COR-L47 (cell line): ENCODE measurements at places on chromosomes 7 and 10.

GRCh38 chr7:104123786-104124185, 84.0 kb downstream of the ORC5 start:
- no peak for DNase-seq

GRCh38 chr10:64503429-64503828, 982.2 kb downstream of the REEP3 start:
- DNase-seq, result no peak

DNA sequence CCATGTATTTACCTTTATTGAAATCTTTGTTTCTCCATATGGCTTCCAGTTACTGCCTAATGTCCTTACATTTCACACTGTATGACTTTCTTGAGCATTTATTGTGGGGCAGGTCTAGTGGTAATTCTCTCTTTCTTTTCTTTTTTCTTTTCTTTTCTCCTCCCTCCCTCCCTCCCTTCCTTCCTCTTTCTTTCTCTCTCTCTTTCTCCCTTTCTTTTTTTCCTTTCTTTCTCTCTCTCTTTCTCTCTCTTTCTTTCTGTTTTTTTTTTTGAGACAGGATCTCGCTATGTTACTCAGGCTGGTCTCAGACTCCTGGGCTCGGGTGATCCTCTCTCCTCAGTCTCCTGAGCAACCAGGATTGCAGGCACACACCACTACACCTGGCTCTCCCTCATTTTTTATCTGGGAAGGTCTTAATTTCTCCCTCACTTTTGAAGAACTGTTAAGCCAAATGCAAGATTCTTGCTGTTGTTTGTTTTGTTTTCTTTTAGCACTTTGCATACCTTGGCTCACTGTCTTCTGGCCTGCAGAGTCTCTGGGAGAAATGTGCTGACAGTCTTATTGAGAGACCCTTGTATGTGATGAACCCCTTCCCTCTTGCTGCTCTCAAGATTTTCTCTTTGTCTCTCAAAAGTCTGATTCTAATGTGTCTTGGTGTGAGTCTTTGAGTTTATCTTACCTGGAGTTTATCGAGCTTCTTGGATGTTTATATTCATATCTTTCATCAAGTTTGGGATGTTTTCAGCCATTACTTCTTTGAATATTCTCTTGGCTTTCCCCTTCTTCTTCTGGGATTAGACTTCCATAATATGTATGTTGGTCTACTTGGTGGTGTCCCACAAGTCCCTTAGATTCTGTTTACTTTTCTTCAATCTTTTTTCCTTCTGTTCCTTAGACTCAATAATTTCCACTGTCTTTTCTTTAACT, 79.0 kb upstream of the CCNY start:
- no peak for DNase-seq

DNA sequence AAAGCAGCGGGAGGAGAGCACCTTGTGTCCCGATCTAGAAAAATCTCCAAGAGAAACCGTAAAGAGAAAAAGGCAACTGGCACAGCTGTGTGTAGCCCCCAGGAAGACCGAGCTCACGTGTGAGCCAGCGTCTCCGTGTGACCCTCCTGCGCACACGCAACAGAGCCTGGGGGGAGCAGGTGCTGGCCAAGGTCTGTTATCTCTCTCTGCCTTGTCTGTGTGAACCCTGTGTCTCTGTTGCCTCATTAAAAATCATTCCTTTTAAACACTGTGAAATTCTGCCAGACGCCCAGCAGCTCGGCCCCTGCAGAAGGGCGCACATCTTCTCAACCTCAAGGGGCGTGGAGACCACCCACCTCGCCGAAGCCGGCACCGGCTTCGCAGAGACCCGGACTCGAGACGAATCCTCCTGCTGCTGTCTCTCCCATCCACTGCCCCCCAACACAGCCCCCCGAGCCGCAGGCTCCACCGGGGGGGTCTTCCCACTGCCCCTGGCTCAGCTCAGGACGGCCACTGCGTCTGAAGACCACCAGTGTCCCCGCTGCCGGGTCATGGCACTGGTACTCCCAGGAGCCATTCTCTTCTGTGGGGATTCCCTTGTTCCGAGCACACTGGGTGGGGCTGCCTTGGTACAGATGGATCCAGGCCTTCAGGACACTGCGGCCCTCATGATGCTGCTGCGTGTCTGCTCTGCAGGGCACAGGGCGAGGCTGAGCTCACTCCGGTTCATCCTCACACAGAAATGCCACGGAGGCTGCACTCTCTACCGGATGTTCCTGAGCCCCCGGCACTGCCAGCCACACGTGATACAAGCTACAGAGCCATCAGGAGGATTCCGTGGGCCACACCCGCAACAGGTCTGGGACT, 94.3 kb upstream of the DNAAF5 start:
- no peak for DNase-seq

DNA sequence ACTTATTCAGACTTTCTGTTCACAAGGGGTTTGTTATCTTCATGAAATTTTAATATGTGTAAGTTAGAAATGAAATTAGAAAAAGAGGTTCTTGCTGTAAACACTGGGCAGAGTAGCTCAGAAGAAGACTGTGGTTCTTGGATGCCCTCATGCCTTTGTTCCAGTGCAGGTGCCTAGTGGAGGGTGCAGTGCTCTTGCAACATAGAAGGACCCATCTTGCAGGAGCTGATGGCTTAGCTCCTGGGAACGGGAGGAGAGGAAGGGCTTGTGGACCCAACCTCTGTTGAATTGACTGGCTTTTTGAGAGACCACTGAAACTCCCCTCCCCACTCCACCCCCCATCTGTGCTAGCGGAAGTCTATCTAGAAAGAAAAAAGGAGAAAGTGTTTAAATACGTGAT, 116.8 kb downstream of the GLCCI1 start:
- DNase-seq, result no peak
